ENCODE measurements at places on chromosomes 3 and 15.

GRCh38 chr3:178686826-178687225 lies 150.6 kb downstream of the KCNMB2 start:
- no peak for DNase-seq

- DNase-seq = no peak
These were observed 92.0 kb upstream of the VEPH1 start for GRCh38 chr3:157595259-157595658.

GRCh38 chr3:58668247-58668646 lies 1.7 kb upstream of the FAM3D start:
- DNase-seq = no peak

- DNase-seq = no peak
These were observed 308.9 kb downstream of the CTNNB1 start for GRCh38 chr3:41508063-41508696.

Measured in stimulated activated CD4-positive, alpha-beta T cell treated with anti-CD3 and anti-CD28 coated beads, Interleukin-4, amount 100 ng/mL, for 4 hours (primary cell).